CD14-positive monocyte (primary cell): ENCODE measurements at places on chromosomes 5 and 9.

GRCh38 chr5:52468976-52469375 lies 318.7 kb upstream of the ITGA1 start:
- H3K4me1 ChIP-seq = no peaks in the 10 kb centered on the region
- no peaks in the 10 kb centered on the region for H3K27me3 ChIP-seq
- DNase-seq = no peak
- H3K36me3 ChIP-seq = no peaks in the 10 kb centered on the region

- H3K4me3 ChIP-seq = no peak overlapping the region
- H3K36me3 ChIP-seq = no peaks in the 10 kb centered on the region
- H3K27me3 ChIP-seq = no peaks in the 10 kb centered on the region
- no peak for DNase-seq
- H3K27ac ChIP-seq = no peak overlapping the region
These were observed 191.1 kb downstream of the MELK start for GRCh38 chr9:36763778-36764177.

- no peak for DNase-seq
- H3K36me3 ChIP-seq = no peaks in the 10 kb centered on the region
- no peak overlapping the region for H3K4me3 ChIP-seq
- no peaks in the 10 kb centered on the region for H3K4me1 ChIP-seq
These were observed 8.9 kb upstream of the IL17B start for GRCh38 chr5:149387982-149388381.

- H3K36me3 ChIP-seq = no peaks in the 10 kb centered on the region
- DNase-seq = no peak
- H3K4me3 ChIP-seq = no peak overlapping the region
- no peak overlapping the region for H3K27ac ChIP-seq
These were observed 117.3 kb upstream of the PLPPR1 start for GRCh38 chr9:100911273-100911672.

DNA sequence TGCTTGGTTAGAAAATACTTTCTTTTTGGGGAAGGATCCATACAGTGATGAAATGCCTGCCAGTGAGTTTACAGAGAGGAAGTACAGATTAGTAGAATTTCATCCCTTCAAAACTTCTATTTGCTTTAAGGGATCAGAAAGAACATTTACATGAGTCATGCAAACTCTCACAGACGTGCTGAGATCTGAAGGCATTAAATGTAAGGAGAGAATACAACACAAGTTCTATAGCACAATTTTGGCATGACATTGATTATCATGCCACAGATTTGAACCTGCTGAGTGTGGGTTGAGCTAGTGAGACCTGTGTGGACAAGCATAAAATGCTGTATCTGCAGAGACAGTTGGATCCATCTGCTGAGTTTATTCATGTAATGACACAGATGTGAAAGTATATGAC lies 613.6 kb upstream of the SEMA6A start:
- H3K27me3 ChIP-seq = no peaks in the 10 kb centered on the region
- no peaks in the 10 kb centered on the region for H3K4me1 ChIP-seq
- no peak overlapping the region for H3K27ac ChIP-seq
- DNase-seq = no peak
- no peak overlapping the region for H3K4me3 ChIP-seq

GRCh38 chr5:139726248-139726647 lies 69.4 kb upstream of the PSD2 start:
- H3K4me3 ChIP-seq = no peak overlapping the region
- H3K27me3 ChIP-seq = no peaks in the 10 kb centered on the region
- H3K4me1 ChIP-seq = no peaks in the 10 kb centered on the region

DNA sequence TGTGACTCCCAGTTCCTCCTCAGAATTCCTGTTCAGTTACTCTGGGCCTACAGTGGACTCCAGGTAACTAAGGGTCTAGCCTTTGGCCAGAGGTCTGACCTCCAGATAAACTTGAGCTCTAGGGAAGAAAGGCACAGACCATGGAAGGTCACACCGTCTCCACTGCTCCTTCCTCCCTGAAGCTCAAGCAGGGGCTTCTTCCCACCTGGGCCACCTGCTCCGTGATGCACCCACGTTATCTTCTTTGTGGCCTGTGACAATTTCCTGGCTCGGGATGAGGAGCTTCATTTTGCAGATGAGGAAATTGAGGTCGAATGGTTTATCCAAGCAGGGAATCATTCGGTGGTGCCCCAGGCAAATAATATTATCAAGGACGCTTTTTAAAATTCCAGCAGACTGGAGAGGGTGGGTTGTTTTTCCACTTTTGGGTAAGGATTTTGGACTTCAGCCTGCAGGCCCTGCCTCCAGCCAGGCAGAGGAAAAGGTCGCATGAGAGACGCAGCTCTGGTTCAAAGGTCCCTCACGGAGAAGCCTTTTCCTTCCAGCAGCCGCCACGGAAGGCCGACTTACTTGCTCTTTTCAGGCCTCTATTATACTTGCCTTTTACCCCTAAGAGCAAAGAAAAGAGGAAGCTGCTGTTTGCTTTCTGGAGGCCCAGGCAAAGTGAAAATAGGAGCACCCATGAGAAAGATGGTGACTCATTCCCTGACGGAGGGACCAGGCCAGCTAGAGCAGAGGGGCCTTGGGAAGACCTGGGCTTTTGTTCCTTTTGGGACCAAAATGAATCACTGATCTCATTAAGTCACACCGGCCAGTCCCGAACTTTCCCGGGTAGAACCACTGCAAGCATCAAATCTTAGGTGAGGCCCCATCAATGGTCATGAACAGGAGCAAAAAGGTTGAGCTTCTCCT lies 22.8 kb upstream of the DUSP1 start:
- H3K27ac ChIP-seq = peak overlapping the region; percentile 95
- H3K4me1 ChIP-seq = peaks cover 84% of the 10 kb centered on the region
- H3K27me3 ChIP-seq = no peaks in the 10 kb centered on the region
- peak; percentile 86 for DNase-seq
- no peak overlapping the region for H3K4me3 ChIP-seq

GRCh38 chr9:1880038-1880565 lies 135.0 kb upstream of the SMARCA2 start:
- DNase-seq = no peak
- H3K27ac ChIP-seq = no peak overlapping the region
- no peaks in the 10 kb centered on the region for H3K27me3 ChIP-seq
- no peaks in the 10 kb centered on the region for H3K36me3 ChIP-seq
- no peak overlapping the region for H3K4me3 ChIP-seq

GRCh38 chr5:147461915-147462314 lies 48.0 kb downstream of the DPYSL3 start:
- no peaks in the 10 kb centered on the region for H3K36me3 ChIP-seq
- H3K4me3 ChIP-seq = no peak overlapping the region
- no peak for DNase-seq
- H3K27ac ChIP-seq = no peak overlapping the region
- no peaks in the 10 kb centered on the region for H3K27me3 ChIP-seq
- H3K4me1 ChIP-seq = no peaks in the 10 kb centered on the region

- H3K27me3 ChIP-seq = no peaks in the 10 kb centered on the region
- peak overlapping the region; percentile 96 for H3K27ac ChIP-seq
- H3K4me1 ChIP-seq = peaks cover 37% of the 10 kb centered on the region
- H3K4me3 ChIP-seq = peak overlapping the region; percentile 97
These were observed 526 bp upstream of the CD14 start for GRCh38 chr5:140633501-140633900.

GRCh38 chr9:20980832-20981455 lies 50.5 kb downstream of the HACD4 start:
- H3K4me3 ChIP-seq = no peak overlapping the region
- peak; percentile 70 for DNase-seq
- H3K27me3 ChIP-seq = no peaks in the 10 kb centered on the region
- H3K36me3 ChIP-seq = peaks cover 11% of the 10 kb centered on the region

DNA sequence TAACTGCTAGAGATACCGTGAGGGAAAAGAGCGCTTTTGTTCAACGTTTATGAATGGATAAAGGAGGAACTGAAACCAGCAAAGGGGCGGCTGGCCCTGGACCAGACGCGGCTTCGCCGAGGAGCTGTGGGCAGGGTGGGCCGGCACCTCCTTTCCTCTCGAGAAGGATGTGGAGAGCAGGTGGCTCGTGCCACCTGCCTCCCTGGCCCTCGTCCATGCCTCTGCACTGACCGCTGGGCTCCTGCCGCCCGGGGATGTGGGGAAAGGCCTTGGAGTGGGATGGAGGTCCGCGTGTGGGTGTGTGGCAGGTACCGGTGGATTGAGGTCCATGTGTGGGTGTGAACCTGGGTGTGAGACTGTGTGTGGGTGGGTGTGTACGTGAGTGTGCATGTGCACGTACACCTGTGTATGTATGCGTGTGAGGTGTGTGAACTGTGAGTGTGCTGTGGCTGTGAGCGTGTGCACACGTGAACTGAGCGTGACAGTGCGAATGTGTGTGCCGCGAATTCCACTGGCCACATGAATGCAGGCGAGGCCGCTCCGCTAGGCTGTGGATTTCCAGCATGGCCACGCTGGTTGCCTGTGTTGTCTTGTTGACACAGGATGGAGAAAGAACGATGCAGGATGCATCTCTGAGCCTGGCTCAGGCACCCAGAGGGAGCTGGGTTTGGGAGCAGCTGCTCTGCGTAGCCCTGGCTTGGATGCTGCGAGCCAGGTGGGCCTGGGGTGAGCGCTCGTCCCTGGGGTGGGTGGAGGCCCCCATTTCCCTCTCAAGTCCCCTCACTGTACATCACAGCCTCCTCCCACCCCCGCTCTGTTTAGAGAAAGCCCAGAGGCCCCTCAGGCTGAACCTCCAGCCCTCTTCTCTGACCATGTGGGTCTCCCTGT lies 4.4 kb upstream of the CEP72 start:
- no peaks in the 10 kb centered on the region for H3K27me3 ChIP-seq
- no peak overlapping the region for H3K4me3 ChIP-seq
- peak; percentile 52 for DNase-seq
- H3K36me3 ChIP-seq = no peaks in the 10 kb centered on the region
- H3K4me1 ChIP-seq = peaks cover 10% of the 10 kb centered on the region

DNA sequence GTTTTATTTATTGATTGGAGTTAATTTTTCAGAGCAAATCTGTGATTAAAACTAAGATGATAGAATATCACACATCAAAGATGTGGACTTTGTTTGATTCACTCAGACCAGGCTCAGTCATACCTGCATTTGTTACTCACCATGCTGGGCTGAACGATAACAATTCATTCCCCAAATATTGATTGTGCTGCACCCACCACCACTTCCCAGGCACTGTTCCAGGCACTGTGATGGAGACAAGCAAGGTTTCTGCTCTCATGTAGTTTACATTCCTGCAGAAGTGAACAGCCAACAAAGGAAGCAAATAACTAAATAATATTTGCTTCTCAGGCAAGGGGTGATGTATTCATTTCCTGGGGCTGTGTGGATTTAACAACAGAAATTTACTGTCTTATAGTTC lies 428.3 kb downstream of the DNAH5 start:
- H3K27ac ChIP-seq = no peak overlapping the region
- H3K4me3 ChIP-seq = no peak overlapping the region
- H3K36me3 ChIP-seq = no peaks in the 10 kb centered on the region

DNA sequence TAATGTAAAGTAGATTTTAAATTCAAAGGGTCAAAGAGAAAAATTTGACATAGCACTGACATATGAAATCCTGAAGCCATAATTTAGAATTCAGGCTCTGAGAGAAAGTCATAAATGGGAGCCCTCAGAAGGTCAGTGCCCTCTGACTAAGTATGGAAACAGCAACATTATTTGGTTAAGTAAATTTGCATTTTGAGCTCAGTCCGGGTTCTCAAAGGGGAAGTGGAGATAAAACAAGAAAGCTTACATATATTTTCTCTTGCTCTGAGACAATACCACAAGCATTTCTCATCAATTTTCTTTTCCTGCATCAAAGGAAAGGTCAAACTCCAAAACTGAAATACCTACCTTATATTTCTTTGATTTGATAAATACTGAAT lies 348.0 kb downstream of the SEMA5A start:
- no peaks in the 10 kb centered on the region for H3K27me3 ChIP-seq
- no peaks in the 10 kb centered on the region for H3K36me3 ChIP-seq
- H3K27ac ChIP-seq = no peak overlapping the region

GRCh38 chr9:130028493-130029222 lies 14.3 kb downstream of the FNBP1 start:
- peak overlapping the region; percentile 92 for H3K27ac ChIP-seq
- no peak for DNase-seq
- H3K36me3 ChIP-seq = no peaks in the 10 kb centered on the region
- H3K4me1 ChIP-seq = peaks cover 75% of the 10 kb centered on the region
- H3K4me3 ChIP-seq = no peak overlapping the region
- H3K27me3 ChIP-seq = no peaks in the 10 kb centered on the region

DNA sequence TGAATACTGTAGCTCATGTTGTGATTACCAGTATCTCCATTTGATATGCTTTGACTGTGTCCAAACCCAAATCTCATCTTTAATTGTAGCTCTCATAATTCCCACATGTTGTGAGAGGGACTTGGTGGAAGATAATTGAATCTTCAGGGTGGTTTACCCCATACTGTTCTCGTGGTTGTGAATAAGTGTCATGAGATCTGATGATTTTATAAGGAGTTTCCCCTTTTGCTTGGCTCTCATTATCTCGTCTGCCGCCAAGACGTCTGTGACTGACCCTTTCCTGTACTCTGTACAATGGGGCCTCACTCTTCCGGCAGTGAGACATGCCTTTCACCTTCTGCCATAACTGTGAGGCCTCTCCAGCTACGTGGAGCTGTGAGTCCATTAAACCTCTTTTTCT lies 59.3 kb downstream of the TRIO start:
- no peak overlapping the region for H3K4me3 ChIP-seq
- H3K27ac ChIP-seq = no peak overlapping the region
- no peaks in the 10 kb centered on the region for H3K36me3 ChIP-seq
- peaks cover 55% of the 10 kb centered on the region for H3K4me1 ChIP-seq

- H3K27me3 ChIP-seq = no peaks in the 10 kb centered on the region
- no peak for DNase-seq
- H3K27ac ChIP-seq = no peak overlapping the region
- no peaks in the 10 kb centered on the region for H3K36me3 ChIP-seq
These were observed 1403.5 kb upstream of the CDH18 start for GRCh38 chr5:21391506-21391905.

GRCh38 chr9:77399964-77400363 lies 222.6 kb downstream of the VPS13A start:
- no peak overlapping the region for H3K4me3 ChIP-seq
- H3K4me1 ChIP-seq = no peaks in the 10 kb centered on the region
- H3K36me3 ChIP-seq = no peaks in the 10 kb centered on the region
- H3K27me3 ChIP-seq = no peaks in the 10 kb centered on the region
- no peak overlapping the region for H3K27ac ChIP-seq

GRCh38 chr9:121808781-121809180 lies 157.3 kb downstream of the DAB2IP start:
- no peaks in the 10 kb centered on the region for H3K36me3 ChIP-seq
- DNase-seq = no peak
- no peaks in the 10 kb centered on the region for H3K4me1 ChIP-seq
- no peak overlapping the region for H3K27ac ChIP-seq

DNA sequence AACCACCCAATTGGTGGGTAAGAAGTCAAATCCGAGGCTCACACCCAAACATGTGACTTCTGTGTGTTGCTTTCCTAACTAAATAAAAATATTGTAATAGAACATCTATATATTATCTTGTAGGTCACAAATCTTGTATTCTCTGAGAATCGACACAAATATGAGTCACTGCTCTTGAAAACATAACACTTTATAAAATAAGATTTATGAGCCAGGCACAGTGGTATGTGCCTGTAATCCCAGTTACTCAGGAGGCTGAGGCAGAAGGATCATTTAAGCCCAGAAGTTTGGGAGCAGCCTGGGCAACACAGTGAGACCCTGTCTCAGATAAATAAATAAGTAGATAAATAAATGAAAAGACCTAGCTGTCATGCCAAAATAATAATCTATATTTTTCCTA lies 624.1 kb downstream of the ANXA1 start:
- DNase-seq = no peak
- no peaks in the 10 kb centered on the region for H3K4me1 ChIP-seq
- no peaks in the 10 kb centered on the region for H3K36me3 ChIP-seq
- no peak overlapping the region for H3K4me3 ChIP-seq

GRCh38 chr5:458547-459353 lies 15.8 kb downstream of the EXOC3 start:
- no peak overlapping the region for H3K4me3 ChIP-seq
- no peak for DNase-seq
- peaks cover 100% of the 10 kb centered on the region for H3K36me3 ChIP-seq
